ENCODE measurements at places on chromosomes 1 and 21. TPM values are rescaled to one million over a fixed set of nuclear protein-coding genes. Genes with fewer than 3 reads are reported as not detected.

GRCh38 chr21:33937931-33938339, 22.3 kb upstream of the ATP5PO start:
- DNase-seq, result peak; percentile 87

DNA sequence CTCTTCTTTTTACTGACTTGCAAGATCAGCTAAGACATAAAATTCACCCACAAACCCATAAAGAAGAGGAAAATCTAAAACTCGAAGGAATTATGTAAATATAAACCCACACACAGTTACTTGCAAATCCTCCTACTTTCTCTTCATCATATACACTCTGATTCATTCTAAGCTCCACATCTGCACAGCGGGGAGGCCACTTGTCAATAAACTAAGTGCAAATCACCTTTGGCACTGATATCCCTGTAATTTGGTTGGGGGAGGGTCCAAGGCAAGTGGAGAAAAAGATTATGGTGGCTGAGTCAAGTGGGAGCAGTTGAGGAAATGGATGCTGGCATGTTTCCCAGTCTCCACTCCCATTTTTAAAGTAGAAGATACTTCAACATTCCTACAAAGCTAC, 596.5 kb downstream of the MATN1 start:
- no peak for DNase-seq

DNA sequence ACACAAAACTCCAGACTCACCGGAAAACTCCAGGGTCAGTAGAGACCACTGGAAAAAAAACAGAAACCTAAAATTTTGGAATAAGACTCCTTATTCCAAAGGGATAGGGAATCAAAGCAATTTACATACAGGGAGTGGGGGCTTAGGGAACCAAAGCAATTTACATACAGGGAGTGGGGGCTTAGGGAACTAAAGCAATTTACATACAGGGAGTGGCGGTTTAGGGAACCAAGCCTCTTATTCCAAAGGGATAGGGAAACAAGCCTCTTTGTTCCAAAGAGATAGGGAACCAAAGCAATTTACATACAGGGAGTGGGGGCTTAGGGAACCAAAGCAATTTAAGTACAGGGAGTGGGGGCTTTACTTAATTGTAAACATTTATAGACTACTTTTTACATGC, 28.4 kb upstream of the TTLL7 start:
- DNase-seq, result no peak

- no peak for DNase-seq
Observed at GRCh38 chr1:8465013-8465412, 147.1 kb downstream of the SLC45A1 start.

GRCh38 chr1:173771560-173771959, 52.9 kb upstream of the DARS2 start:
- DNase-seq, result no peak

- DNase-seq, result peak; percentile 74
Observed at GRCh38 chr21:37208741-37209225, 58.4 kb downstream of the VPS26C start.

- no peak for DNase-seq
Observed at GRCh38 chr1:56380531-56380930, 198.8 kb downstream of the PLPP3 start.

DNA sequence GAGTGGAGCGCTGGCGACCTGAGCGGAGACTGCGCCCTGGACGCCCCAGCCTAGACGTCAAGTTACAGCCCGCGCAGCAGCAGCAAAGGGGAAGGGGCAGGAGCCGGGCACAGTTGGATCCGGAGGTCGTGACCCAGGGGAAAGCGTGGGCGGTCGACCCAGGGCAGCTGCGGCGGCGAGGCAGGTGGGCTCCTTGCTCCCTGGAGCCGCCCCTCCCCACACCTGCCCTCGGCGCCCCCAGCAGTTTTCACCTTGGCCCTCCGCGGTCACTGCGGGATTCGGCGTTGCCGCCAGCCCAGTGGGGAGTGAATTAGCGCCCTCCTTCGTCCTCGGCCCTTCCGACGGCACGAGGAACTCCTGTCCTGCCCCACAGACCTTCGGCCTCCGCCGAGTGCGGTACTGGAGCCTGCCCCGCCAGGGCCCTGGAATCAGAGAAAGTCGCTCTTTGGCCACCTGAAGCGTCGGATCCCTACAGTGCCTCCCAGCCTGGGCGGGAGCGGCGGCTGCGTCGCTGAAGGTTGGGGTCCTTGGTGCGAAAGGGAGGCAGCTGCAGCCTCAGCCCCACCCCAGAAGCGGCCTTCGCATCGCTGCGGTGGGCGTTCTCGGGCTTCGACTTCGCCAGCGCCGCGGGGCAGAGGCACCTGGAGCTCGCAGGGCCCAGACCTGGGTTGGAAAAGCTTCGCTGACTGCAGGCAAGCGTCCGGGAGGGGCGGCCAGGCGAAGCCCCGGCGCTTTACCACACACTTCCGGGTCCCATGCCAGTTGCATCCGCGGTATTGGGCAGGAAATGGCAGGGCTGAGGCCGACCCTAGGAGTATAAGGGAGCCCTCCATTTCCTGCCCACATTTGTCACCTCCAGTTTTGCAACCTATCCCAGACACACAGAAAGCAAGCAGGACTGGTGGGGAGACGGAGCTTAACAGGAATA, 4.2 kb downstream of the TFAP2E start:
- peak; percentile 86 for DNase-seq

DNA sequence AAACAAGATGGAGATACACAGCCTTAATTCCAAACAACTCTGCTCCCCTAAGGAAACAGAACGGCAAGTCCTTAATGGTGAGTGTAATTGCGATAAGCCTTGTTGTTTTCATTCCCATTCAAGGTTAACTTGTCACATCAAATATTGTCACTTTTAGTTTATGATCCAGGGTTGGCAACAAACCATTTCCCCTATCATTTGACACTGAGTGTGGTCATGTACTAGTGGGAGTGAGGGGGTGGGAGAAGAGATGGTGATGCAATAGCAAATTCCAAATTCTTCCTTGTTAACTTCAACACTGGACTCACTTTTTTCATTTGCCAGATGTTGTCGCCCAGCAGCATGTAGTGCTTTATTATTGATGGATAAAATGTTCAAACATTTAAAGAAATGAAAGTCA, 140.4 kb downstream of the ZNF326 start:
- no peak for DNase-seq

GRCh38 chr21:32328595-32328994, 29.9 kb downstream of the MRAP start:
- no peak for DNase-seq

DNA sequence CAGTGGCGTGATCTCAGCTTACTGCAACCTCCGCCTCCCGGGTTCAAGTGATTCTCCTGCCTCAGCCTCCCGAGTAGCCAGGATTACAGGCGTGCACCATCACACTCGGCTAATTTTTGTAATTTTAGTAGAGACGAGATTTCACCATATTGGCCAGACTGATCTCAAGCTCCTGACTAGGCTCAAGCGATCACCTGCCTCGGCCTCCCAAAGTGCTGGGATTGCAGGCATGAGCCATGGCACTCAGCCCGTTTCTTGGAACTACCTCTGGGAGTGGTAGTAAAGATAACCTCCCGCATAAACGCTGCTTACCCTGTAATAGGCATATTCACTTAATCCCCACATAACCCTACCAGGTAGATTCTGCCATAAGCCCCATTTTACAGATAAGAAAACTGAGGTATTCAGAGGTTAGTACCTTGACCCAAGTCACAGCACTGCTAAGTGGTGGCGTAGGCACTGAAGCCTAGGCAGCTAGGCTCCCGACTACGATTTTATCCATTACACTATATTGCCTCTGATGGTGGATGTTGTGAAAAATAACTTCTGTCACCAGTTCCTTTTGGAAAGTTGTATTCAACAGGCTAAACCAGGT, 143.8 kb downstream of the SDCCAG8 start:
- DNase-seq, result no peak

DNA sequence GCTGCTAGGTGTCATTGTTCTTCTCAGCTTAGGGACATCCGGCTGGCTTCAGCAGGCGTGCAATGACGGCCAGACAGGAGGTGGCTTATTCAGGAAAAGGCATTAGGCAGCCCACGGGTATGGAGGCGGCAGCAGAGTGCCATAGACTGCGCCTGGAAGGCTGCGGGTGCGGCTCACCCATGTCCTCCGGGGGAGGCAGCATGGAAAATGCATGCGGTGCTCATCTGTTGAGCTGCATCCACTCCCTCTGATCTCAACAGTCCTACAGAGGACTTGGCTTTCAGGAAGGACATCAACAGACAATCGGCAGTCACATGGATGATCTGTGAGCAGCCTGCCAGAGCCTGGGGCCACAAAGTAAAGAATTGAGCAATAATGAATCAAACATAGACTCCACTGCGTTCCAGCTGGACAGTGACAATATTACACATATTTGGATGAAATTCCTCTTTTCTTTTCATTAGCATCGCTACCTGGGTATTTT, 42.9 kb downstream of the UMODL1 start:
- no peak for DNase-seq

DNA sequence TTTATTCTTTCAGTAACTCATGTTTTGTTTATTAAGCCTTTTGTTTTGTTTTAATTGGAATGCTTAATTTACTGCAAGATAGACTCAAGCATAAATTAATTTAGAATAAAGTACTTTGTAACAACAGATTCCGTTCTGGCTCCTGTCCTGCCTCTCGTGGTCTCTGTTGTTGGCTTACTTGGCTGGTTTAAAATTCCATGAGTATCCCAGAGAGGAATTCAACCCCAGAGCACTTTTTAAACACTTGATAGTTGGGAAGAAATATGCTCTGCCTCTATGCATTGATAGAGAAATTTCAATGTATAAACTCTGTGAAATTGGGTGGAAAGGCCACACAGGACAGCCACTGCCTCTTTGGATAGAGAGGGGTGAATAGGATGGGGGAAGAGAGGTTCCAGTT, 89.7 kb downstream of the ATP5PO start:
- no peak for DNase-seq

GRCh38 chr1:111755331-111756123, at the start of gene DDX20:
TSS of gene DDX20 (plus strand) at chr1:111755901. CDS start at chr1:111755925, 24 bp downstream.
- peak; percentile 97 for DNase-seq

DNA sequence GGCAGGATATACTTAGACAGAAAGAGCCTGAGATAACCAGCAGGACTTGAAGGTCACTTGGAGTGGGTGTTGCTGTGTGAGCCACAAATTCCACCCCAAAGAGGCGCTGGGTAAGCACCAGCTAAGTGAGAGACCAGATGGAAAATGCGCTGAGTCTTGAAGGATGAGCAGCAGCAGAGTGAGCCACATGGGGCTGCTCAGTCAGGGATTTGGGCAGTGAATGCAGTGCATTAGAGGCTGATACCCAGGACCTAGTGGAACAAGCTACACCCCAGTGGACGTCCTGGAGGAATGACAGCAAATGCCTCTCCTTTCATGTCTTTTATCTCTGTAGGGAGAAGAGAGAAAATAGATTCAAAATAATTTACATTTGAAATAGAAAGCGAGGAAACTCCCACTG, 11.3 kb downstream of the GRIK1 start:
- DNase-seq, result no peak

The SPRR2F gene
- not detected for total RNA-seq

The IL10 gene
- not detected for total RNA-seq

The ZNF683 gene
- total RNA-seq, result not detected

The CAP1 gene
- total RNA-seq, result 229 TPM

The KCNA3 gene
- not detected for total RNA-seq

The UBL4B gene
- 0.47 TPM for total RNA-seq

The CATSPER4 gene
- total RNA-seq, result not detected

The SPRR5 gene
- not detected for total RNA-seq
